ENCODE measurements at places on chromosomes 11 and 22. TPM values are rescaled to one million over a fixed set of nuclear protein-coding genes. Genes with fewer than 3 reads are reported as not detected.

DNA sequence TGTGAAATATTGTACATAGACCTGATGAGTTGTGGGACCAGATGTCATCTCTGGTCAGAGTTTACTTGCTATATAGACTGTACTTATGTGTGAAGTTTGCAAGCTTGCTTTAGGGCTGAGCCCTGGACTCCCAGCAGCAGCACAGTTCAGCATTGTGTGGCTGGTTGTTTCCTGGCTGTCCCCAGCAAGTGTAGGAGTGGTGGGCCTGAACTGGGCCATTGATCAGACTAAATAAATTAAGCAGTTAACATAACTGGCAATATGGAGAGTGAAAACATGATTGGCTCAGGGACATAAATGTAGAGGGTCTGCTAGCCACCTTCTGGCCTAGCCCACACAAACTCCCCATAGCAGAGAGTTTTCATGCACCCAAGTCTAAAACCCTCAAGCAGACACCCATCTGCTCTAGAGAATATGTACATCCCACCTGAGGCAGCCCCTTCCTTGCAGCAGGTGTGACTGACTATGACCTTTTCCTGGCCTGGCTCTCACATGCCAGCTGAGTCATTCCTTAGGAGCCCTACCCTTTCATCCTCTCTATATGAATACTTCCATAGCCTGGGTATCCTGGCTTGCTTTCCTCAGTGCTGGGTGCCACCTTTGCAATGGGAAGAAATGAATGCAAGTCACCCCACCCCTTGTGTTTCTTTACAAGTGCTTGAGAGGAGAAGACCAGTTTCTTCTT, 12.3 kb downstream of the PIK3IP1 start:
- DNase-seq = no peak

GRCh38 chr22:40651057-40651456, 14.5 kb upstream of the MRTFA start:
- DNase-seq = no peak

GRCh38 chr22:32469799-32470212, 4.8 kb upstream of the FBXO7 start:
- no peak for DNase-seq

SLC37A2 gene
- 4.1 TPM for total RNA-seq

DNA sequence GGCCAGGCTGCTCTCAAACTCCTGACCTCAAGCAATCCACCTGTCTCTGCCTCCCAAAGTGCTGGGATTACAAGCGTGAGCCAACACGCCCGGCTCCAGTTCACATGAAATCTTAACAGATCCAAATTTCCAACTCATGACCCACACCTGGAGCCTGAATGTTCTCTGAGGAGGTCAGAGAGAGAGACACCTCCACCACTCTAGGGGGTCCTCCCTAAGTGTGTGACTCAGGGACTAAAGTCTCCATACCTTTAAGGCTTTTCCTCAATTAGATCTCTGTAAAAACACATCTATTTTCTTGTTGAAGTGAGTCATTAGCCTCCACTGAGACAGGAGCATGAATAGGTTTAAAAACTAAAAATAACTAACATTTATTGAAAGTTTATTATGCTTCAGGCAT, 376.4 kb downstream of the CADM1 start:
- no peak for DNase-seq

Data from right cardiac atrium (tissue), 5 donors.